ENCODE measurements at places on chromosomes 6 and 20. TPM values are rescaled to one million over a fixed set of nuclear protein-coding genes. Genes with fewer than 3 reads are reported as not detected.

EYA2 gene
- 2.0 TPM for polyA plus RNA-seq

DNA sequence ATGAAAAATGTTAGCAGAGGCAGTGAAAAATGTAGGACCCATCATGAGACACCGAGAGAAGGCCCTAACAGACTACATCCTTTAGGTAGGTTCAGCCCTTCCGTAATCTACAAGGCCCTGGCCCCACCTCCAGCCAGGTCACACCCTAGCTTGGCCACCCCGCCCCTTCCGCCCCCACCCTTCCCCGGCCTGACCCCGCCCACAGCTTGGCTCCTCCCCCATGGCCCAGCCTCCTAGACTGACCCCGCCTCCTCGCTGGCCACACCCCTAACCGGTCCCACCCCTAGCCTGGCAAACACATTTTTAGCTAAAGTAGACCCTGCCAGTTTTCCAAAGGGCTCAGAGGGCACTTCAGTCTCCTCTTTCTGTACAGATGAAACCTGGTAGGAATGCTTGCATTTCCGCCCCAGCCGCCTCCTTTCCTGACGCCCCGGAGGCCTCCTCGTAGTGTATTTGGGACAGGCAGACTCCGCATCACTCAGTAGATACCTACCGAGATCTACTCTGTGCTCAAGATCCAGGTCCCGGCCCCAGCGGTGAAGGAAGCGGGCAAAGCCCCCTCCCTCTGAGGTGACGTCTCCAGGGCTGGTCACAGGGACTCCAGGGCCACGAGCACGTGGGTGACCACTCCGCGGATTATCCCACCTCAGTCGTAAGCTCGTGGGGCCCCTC is 443.5 kb downstream of the PREX1 start:
- no peak for DNase-seq

AVP gene
- not detected for polyA plus RNA-seq

GRCh38 chr20:34112600-34113101 is 608 bp upstream of the EIF2S2 start:
- peak; percentile 49 for DNase-seq

GRCh38 chr20:56391037-56391436 is 978 bp downstream of the AURKA start:
- DNase-seq = no peak

DNA sequence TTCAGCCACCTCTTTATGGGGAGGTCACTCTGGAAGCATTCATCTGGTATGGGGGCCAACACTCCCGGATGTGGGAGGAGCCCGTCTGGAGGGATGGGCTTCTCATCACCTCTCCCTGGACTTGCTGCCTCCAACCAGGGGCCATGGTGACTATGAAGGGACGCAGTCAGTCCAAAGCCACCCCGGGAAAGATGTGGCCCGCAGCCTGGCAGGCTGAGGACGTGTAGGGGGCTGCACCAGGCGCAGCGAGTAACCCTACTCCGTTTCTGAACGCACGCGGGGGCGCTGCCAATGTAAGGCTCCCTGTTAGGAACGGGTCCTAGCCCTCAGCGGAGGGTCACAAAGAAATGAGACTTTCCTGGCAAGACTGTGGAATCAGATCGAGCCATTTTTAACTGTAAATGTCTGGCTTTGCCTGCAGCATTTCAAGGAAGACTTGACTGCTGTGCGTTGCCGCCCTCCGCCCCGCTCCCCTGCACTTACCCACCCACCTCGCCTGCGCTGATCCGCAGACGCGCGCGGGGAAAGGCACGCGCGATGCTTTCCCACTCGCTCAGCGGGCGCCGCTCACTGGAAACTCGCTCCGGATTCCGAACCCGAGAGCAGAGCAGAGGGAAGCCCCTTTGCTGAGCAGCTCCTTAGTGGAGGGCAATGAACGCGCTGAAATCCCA is 55.1 kb downstream of the IL20RA start:
- DNase-seq = peak; percentile 65

DNA sequence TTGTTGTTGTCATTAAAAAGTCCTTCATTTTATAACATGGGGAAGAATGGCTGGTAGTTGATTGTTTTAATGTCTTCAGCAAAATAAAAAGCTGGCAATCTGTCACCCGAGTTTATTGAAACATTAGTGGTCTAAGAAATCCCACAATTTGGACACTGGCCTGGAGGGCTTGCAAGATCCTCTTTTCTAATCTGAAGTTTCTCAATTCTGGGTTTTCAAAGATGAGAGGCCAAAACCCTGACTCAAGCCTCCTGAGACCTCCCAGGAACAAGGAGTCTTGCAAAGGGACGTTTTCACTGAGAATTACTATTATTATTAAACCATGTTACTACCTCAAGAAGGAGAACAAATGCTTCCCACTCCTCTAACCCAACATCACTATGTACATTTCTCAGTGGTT is 19.5 kb downstream of the MAP1LC3A start:
- peak; percentile 65 for DNase-seq

- DNase-seq = no peak
These were observed 163.5 kb upstream of the MANEA start for GRCh38 chr6:95413789-95414188.

DNA sequence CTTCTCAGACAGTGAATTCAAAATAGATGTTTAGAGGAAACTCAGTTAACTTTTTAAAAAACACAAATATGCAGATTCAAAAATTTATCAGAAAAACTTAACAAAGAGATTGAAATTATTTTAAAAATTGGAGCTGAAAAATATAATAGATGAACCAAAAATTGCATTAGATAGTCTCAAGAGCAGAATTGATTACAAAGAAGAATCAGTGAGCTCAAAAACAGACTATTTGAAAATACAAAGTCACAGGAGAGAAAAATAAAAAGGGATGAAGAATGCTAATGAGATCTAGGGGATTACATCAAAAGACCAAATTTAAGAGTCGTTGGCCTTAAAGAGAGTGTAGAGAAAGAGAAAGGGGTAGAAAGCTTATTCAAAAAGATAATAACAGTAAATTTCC is 700.5 kb downstream of the COL12A1 start:
- DNase-seq = no peak

- DNase-seq = peak; percentile 68
These were observed 33.2 kb downstream of the NT5E start for GRCh38 chr6:85482905-85483700.
